ENCODE measurements at places on chromosomes 1 and 21.

DNA sequence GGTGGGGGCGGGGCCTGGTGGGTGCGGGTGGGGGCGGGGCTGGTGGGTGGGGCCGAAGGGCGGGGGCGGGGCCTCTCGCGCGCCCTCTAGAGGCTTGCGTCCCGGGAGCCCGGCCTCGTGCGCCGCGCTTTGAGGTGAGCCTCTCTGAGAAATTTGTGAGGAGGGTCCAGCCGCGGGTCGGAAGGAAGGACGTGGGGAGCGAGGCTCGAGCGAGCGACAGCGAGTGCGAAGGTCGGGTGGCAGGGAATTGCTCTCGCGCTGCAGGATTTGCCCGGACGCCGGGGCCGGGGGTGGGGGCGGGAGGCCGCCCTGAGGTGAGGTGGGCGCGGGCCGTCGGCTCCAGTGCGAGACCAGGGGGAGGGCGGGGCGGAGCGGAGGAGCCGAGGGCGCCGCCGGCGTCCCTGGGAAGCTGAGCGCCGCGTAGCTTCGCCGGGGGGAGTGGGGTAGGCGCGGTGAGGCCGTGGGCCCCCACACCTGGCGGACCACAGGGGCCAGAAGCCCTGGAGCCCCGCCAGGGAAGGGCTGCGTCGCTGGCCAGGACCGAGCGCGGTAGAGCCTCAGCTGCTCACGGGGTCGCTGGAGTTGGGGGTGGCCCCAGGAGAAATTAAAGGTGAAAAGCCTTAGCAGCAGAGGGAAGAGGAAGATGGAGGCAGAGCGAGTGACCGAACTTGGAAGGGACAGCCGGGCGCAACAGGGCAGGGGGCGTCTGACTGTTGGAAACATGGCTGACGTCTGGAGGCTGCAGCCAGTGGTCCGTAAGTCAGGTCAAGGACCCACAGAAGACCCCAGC, 754 bp upstream of the LSS start:
- DNase-seq, result peak; percentile 75

DNA sequence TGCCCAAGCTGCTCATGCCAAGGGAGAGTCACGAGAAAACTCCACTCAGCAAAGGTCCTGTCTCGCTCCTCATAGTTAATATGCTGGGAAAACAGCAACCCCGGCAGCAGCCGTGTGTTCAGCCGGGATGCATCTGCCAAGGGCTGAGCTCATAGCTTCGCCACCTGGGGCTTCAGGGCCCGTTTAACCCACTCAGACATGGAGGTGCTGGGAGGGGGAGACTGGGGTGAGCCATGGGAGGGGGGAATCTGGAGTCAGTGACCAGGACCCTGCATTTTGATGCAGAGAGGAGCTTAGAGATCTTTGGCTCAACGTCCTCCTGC, 283.4 kb downstream of the PTPRU start:
- DNase-seq, result no peak

DNA sequence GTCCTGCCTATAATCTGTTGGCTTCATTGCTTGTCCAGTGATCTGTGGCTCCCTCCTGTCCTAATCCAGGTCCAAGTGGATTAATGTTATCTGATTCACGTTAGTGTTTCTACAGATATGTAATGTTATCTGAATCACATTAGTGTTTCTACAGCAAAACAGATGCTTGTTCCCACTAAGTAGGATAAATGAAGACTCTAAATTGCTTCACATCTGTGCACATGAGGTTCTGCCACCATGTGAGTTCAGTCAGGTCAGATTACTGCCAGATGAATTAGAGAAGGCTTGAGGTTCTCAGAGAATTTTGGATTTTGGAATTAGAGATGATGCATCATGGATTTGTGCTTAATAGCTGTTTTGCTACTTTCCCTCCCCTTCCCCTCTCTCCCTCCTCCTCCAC, 13.2 kb downstream of the DISC1 start:
- DNase-seq, result no peak

GRCh38 chr1:33126411-33127000, 45.6 kb downstream of the AZIN2 start:
- no peak for DNase-seq

DNA sequence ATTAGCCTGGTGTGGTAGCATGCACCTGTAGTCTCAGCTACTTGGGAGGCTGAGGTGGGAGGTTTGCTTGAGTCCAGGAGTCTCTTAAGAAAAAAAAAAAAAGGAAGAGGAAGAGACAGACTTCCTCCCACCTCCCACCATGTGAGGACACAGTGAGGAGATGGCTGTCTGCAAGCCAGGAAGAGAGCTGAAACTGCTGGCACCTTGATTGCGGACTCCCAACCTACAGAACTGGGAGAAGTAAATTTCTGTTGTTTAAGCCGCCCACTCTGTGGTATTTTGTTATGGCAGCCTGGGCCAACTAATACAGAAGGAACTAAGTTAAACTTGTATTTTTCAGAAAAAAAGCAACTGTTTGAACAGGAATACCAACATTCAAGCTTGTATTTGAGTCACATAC, 21.7 kb downstream of the DOP1B start:
- DNase-seq, result no peak
